ENCODE measurements at places on chromosomes 3 and 15. TPM values are rescaled to one million over a fixed set of nuclear protein-coding genes. Genes with fewer than 3 reads are reported as not detected.

The SH2D7 gene
- not detected for total RNA-seq

The MED12L gene
- total RNA-seq = 0.23 TPM

The FAIM gene
- 28.8 TPM for total RNA-seq

The BBS4 gene
- total RNA-seq = 15.1 TPM

The GATM gene
- total RNA-seq = 2.2 TPM

The TIMP4 gene
- total RNA-seq = 11.9 TPM

The MGLL gene
- 65.4 TPM for total RNA-seq

The GPR27 gene
- total RNA-seq = 3.1 TPM

The PLIN1 gene
- total RNA-seq = 0.17 TPM

The FRG2C gene
- not detected for total RNA-seq

The TPRG1 gene
- 0.14 TPM for total RNA-seq

The KBTBD13 gene
- not detected for total RNA-seq

The KNG1 gene
- not detected for total RNA-seq

The SEMA3B gene
- total RNA-seq = 8.8 TPM

The PLSCR5 gene
- total RNA-seq = not detected

The CLSTN2 gene
- total RNA-seq = 0.02 TPM

The ALPK3 gene
- 0.14 TPM for total RNA-seq

The ANKDD1A gene
- 1.7 TPM for total RNA-seq

The GNB5 gene
- total RNA-seq = 46.5 TPM

The ZIC1 gene
- total RNA-seq = 0.02 TPM

The PIGZ gene
- 1.5 TPM for total RNA-seq

The ZNF662 gene
- total RNA-seq = not detected

The VIPR1 gene
- 0.83 TPM for total RNA-seq

The PCSK6 gene
- 10.2 TPM for total RNA-seq

The SOX14 gene
- total RNA-seq = not detected

The RUBCN gene
- 8.0 TPM for total RNA-seq

The ITIH4 gene
- total RNA-seq = 0.63 TPM

The IQCF5 gene
- total RNA-seq = not detected

The CCR9 gene
- not detected for total RNA-seq

The BHLHE40 gene
- total RNA-seq = 78.3 TPM

The LIPC gene
- 0.09 TPM for total RNA-seq

The SLC24A5 gene
- not detected for total RNA-seq

The SEMA5B gene
- 0.33 TPM for total RNA-seq

The IGDCC3 gene
- total RNA-seq = 0.12 TPM

The TMF1 gene
- total RNA-seq = 14.0 TPM

The ROBO1 gene
- 14.4 TPM for total RNA-seq

The P2RY1 gene
- total RNA-seq = 0.50 TPM

The XYLB gene
- 4.3 TPM for total RNA-seq

The GRAMD2A gene
- 0.12 TPM for total RNA-seq

The FBLN2 gene
- total RNA-seq = 2.1 TPM

The NXPE3 gene
- 21.0 TPM for total RNA-seq

The DZIP1L gene
- total RNA-seq = 9.8 TPM

The ZSCAN2 gene
- 14.5 TPM for total RNA-seq

The FOXL2NB gene
- total RNA-seq = 0.81 TPM

The IL20RB gene
- 0.77 TPM for total RNA-seq

The WDR72 gene
- 6.1 TPM for total RNA-seq

The CPNE4 gene
- 4.9 TPM for total RNA-seq

The CTXN2 gene
- not detected for total RNA-seq

The PML gene
- total RNA-seq = 15.8 TPM

The KY gene
- total RNA-seq = 0.08 TPM

Data from A549 treated with Mapracorat at 1 μM for 4 hours (cell line).